ENCODE measurements at places on chromosomes 16 and 17.

DNA sequence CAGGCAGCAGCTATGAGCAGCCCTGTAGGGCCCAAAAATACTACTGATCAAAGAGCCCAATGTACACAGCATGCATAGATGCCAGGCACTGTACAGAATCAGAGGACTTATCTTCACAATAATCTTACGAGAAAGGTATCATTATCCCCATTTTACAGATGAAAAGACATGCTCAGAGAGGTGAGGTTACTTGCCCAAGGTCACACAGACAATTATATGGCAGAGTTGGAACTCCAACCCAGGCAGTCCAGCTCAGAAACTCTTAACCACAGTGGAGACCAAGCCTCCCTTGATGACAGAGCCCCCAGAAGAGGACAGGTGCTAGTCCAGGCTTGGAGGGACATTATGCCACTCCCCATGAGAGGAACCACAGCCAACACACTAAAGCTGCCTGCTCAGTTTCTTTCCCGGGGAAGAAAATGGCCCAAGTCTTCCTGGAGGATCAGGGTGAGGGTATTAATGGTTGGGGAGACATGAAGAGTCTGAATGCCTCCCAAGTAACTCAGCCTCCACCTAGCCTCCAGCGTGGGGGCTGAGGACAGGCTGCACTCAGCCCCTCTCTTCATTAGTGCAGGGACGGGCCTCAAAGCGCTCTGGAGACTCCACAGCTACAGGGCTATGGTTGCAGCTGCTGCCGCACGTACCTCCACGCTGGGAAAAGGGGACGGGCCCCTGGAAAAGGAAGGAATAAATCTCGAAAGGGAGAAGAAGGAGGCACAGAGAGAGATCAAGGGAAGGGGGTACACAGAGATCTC lies 826 bp downstream of the UNC119 start:
- no peak for DNase-seq

GRCh38 chr16:17168181-17168580 lies 302.6 kb downstream of the XYLT1 start:
- DNase-seq = no peak

DNA sequence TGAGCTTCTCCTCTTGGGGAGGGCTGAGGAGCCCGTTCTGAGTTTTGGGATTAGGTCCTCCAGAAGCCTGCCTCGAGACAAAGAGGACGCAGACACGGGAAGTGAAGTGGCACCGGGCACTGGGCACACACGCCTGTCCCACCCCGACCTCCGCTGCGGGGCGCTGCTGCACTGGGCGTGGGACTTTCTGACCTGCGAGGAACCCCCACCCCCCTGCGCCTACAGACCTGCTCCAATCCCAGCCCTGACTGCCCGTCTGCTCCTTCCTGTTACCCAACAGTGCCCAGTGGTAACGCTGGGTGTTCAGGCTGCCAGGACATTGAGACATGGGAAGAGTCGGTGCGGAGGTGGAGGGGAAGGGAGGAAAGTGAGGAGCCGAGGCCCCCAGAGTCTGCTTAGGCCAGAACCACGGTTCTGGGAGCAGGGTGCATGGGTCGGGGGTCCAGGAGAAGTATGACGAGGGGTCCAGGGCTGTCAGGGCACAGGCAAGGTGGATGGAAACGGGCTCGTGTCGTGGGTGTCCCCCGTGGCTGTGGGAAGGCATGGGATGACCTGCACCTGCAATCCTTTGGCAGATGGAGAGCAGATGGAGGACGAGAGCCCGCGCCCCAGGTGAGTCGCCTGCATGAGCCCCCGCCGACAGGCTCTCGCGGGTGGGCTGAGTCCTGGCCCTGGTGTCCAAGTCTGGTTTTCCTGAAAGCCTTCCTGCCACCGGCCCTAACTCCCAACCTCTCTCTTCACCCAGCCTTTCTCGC lies 112.0 kb upstream of the CREBBP start:
- DNase-seq = no peak

- peak; percentile 90 for DNase-seq
These were observed 4.6 kb upstream of the TAF15 start for GRCh38 chr17:35804658-35805192.

DNA sequence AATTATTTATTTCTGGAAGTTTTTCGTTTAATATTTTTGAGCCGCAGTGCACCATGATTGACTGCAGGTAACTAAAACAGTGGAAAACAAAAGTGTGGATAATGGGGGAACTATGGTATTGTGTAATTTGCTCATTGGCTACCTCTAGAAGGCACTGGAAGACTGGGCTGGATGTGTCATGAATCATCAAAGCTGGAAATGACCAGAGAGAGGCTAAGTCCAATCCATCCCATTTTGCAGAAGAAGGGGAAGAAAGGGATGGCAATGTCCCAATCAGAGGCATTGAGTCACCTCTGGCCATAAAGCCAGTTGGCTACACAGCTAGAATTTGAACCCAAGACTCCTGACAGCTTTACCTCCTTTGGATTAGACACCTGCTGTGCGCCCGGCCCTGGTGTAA lies 29.3 kb downstream of the GLP2R start:
- DNase-seq = no peak

GRCh38 chr16:86095131-86095752 lies 196.3 kb downstream of the IRF8 start:
- DNase-seq = no peak

DNA sequence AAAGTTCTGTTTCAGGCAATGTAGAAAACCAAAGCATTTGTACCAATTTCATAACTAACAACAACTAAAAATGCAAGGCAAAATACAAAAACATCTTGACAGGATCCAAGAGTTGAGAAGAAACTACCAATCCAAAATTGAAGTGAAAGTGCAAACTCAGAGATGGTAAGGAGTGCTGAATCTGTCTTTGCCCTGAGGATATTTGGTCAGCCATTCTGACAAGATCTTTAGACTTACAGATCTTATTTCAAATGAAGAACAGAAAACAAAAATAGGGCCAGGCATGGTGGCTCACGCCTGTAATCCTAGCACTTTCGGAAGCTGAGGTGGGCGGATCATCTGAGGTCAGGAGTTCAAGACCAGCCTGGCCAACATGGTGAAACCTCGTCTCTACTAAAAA lies 412.8 kb downstream of the ZFHX3 start:
- DNase-seq = no peak

GRCh38 chr16:8402981-8403843 lies 187.1 kb downstream of the TMEM114 start:
- DNase-seq = no peak

DNA sequence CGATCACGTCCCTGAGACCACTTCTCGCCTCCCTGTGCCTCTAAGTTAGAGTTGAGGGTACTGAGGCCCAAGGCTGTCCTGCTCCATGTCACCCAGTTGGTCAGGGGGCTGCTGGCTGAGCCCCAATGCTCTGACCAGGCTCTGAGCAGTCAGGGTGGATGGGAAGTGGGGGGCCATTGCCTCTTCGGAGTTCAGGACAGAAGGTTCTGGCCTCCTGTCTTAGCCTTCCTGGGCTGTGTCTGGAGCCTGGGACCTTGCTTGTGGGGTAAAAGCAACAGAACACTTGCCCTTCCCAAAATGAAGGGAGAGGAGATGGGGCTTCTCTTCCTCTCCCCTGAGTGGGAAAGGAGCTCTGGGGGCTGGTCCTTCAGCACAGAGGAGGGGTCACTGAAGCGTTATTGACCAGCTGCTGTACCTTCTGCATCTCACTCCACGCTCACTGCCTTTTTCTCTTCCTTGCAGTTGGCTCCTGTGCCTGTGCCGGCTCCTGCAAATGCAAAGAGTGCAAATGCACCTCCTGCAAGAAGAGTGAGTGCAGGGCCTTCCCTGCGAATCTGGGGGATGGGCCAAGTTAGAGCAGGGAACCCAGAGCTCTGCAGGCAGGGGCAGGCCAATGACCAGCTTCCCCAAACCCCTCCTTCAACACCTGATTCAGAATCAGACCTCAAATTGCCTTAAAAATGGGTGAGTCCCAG lies 580 bp downstream of the MT1X start:
- no peak for DNase-seq

- DNase-seq = peak; percentile 67
These were observed 133.8 kb upstream of the PLCG2 start for GRCh38 chr16:81645266-81645694.

DNA sequence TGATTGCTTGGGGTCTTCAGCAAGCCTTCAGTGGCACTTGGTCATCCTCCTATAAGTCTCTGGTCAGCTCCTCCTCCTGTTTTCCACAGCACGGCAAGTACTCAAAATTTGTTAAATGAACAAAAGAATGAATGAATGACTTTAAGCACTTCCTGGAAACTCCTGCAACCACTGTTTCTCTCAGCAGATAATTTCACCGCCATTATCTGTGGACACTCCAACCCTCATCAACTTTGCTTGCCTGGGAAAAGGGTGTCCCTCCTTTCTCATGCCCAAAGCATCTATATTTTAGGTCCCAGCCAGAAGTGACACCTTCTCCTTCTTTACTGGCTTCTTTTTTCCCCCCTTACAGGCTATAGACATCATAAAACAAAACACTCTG lies 4.4 kb downstream of the PROCA1 start:
- no peak for DNase-seq

Measured in fibroblast of upper back skin (primary cell).